Renal pelvis (tissue), 12 donors: ENCODE measurements at places on chromosomes 4 and X. TPM values are rescaled to one million over a fixed set of nuclear protein-coding genes. Genes with fewer than 3 reads are reported as not detected.

GRCh38 chr4:6475492-6476020 lies 3.1 kb upstream of the PPP2R2C start:
- DNase-seq, result no peak

Gene OPHN1
- polyA plus RNA-seq, result 6.9 TPM

Gene KCNIP4
- 11.4 TPM for polyA plus RNA-seq

Gene CASP3
- polyA plus RNA-seq, result 32.5 TPM

Gene SPANXD
- polyA plus RNA-seq, result not detected

- no peak for DNase-seq
These were observed 174.9 kb downstream of the ADAMTS3 start for GRCh38 chr4:72394012-72394663.

GRCh38 chr4:123399627-123400358 lies 3.2 kb downstream of the SPRY1 start:
- no peak for DNase-seq

DNA sequence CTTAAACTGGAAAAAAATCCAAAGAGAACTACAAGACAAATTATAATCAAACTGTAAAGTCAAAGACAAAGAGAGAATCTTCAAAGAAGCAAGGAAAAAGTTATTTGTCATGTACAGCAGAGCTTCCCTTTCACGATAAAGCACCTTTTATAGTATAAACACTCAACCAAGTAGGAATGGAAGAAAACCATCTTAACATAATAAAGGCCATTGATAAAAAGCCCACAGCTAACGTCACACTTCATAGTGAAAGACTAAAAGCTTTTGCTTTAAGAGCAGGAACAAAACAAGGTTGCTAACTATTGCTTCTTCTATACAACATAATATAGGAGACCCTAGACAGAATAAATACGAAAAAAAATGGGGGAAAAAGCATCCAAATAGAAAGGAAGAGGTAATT lies 595.7 kb upstream of the POU3F4 start:
- no peak for DNase-seq

DNA sequence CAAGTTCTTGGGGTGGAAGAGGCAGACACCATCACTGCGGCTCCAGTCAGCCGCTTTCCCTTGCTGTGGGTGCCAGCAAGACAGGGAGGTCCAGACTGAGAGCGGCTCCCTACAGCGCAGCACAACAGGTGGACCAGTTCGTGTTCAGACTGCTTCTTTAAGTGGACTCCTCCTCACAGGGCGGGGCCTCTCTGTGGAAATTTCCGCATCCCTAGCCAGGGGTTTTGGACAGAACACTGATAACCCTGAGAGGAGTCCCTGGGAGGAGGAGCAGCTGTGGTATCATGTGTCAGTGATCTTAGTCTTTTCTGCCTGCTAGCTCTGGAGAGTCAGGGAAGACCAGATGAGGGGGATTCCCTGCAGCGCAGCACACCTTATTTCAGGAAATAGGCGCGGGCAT lies 48.5 kb downstream of the MAGEC2 start:
- DNase-seq, result no peak

GRCh38 chrX:111244235-111244750 lies 26.0 kb downstream of the CAPN6 start:
- peak; percentile 10 for DNase-seq

DNA sequence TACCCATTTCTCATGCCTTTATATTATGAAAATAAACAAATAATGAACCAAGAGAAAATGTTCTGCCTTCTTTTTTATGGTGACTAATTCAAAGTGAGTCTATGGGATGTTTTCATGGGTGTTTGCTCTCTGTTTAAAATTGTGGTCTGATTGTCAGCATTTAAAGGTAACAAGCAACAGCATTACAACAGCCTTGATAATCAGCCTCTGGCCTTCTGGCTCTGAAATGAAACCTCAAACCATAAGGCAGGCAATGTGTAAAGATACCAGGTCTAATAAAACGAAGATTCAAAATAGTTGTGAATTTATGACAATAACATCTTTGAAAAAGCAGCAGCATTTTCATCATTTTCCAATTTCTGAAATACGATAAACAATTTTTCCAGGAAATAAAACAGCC lies 63.7 kb downstream of the FAM13A start:
- no peak for DNase-seq

DNA sequence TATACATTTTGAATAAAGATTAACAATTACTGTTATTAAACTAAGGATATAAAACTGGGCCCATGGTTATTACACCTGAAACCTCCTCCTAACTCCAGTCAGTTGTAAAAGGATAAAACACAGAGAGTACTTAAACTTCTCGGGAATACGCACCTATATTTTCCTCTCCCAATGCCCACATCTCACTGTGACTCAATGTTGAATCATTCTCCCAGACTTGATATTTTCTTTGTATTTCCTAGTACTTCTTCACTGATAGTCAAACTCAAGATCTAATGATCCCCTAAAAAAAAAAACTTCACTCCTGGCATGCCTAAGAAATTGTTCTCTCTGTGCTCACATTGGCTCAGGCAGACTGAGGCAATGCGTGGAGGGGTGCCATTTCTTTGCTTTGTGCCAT lies 212.5 kb upstream of the DKK2 start:
- DNase-seq, result no peak

Gene CNOT6L
- 32.4 TPM for polyA plus RNA-seq

Gene GLOD5
- 1.2 TPM for polyA plus RNA-seq

DNA sequence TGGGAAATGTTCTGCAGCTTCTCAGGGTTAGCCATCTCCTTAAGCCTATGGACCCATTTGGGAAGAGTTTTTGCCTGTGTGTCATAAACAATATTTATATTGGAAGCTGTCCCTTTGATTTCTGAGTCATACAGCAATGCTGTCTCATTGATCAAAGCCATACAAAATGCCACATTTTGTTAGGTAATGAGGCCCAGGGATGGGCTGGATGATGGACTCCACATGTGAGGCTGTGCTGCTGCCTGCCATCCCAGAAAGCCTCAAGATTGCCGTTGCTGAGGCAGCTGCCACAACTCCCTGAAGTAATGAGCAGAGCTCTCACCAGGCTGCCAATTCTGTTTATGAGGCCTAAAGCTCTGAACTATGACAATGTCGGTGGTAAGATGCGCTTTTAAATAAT lies 12.2 kb upstream of the GJB1 start:
- DNase-seq, result no peak
